ENCODE measurements at places on chromosomes 4 and X.

- peak; percentile 74 for DNase-seq
Measured at GRCh38 chrX:54358424-54359211, 772 bp upstream of the WNK3 start.

DNA sequence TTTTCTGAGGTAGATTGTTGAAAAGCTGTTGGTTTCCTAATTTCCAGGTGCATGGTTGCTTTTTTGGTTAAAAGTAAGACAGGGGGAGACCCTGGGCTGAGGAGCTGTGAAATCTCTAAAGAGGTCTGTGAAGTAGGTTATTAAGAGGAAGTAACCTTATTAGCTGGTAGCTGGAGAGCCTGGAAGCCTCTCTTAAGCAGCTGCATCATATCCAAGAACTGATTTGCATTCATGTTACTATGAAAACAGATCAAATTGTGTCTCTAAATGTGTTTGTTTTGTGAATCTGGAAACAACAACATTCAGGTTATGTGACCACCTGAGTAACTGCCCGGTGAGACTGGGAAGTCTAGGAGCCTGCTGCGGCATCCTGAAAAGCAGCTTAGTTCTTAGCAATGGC lies 54.1 kb downstream of the ARHGAP10 start:
- no peak for DNase-seq

GRCh38 chr4:122674371-122674770 lies 53.5 kb upstream of the IL21 start:
- DNase-seq: no peak

DNA sequence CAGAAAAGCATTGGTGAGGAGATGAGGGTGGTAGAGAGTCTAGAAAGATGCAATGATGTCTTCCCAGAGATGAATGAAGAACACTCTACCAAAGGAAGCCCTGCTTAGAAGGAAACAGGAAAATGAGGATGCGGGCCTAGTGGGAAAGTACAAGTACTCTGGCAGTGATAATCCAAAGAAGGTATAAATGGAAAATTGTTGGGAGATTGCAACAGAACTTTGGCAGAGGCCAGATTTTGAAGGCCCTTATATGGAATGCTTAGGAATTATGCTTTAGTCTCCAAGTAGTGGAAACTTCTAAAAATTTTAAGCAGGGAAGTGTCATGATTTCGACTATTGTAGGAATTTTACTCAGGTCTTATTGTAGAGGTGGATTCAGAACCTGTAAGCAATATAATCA lies 11.0 kb downstream of the ARSJ start:
- DNase-seq: no peak

- DNase-seq: no peak
Measured at GRCh38 chr4:152289941-152290340, 246.0 kb downstream of the FBXW7 start.

- DNase-seq: peak; percentile 4
Measured at GRCh38 chr4:109826719-109827118, 1.1 kb upstream of the RRH start.

- DNase-seq: no peak
Measured at GRCh38 chr4:37245391-37245954, 930 bp downstream of the NWD2 start.

DNA sequence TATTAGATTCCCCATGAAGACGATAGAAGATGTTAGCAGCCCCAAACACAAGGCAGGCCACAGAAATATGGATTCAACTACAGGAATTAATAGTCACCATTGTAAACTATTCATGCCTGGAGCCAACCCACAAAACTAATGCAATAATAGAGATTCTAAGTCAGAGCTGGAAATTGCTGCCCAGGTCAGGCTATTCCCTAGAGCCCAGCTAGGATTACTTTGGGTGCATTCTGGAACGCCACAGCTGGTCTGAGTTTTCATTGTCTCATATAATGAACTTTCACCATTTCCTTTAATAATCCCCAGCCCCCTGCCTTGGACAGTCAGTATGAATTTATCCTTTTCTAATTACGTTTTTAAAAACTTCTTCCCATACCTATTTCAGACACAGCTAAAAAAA lies 252.6 kb downstream of the PAPSS1 start:
- DNase-seq: no peak

GRCh38 chr4:236028-236427 lies 69.2 kb downstream of the ZNF732 start:
- no peak for DNase-seq

- no peak for DNase-seq
Measured at GRCh38 chr4:165630671-165631070, 242.4 kb upstream of the TLL1 start.

GRCh38 chr4:78625073-78625472 lies 73.5 kb downstream of the ANXA3 start:
- DNase-seq: no peak

- peak; percentile 64 for DNase-seq
Measured at GRCh38 chr4:68271851-68272357, 26.4 kb upstream of the TMPRSS11B start.

- no peak for DNase-seq
Measured at GRCh38 chr4:81652069-81652478, 180.4 kb upstream of the RASGEF1B start.

GRCh38 chr4:147820975-147821374 lies 89.1 kb downstream of the ARHGAP10 start:
- no peak for DNase-seq
